Nucleus accumbens (tissue), 56 donors: ENCODE measurements at places on chromosomes 1 and 21.

DNA sequence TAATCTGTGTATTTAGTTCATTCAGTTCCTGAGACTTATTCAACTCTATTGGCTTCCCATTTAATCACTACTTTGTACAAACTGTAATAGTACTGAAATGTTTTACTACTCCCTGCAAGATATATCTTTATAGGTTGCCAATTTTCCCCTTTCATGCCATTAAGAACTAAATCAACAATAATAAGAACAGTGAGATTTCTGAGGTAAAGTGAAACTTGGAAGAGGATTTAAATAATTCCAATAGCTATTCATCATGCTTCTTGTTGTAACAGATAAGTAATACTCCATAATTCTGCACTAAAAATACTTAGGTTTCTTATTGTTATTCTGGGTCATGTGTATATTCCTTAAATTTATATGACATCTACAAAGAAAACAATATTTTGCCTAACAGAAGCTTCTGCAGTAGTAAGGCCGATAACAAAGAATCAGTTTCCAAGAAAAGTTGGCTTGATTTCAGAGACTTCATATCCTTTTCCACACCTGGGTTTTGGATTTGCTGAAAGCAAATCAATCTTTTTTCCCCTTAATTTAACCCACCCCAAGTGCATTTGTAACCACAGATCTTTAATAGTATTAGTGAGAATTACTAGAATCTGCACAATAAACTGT, 258.3 kb downstream of the FAF1 start:
- no peak for DNase-seq

GRCh38 chr1:31560394-31560793, 15.9 kb upstream of the TINAGL1 start:
- DNase-seq: no peak

GRCh38 chr1:226033582-226033981, 28.9 kb upstream of the H3-3A start:
- DNase-seq: no peak

DNA sequence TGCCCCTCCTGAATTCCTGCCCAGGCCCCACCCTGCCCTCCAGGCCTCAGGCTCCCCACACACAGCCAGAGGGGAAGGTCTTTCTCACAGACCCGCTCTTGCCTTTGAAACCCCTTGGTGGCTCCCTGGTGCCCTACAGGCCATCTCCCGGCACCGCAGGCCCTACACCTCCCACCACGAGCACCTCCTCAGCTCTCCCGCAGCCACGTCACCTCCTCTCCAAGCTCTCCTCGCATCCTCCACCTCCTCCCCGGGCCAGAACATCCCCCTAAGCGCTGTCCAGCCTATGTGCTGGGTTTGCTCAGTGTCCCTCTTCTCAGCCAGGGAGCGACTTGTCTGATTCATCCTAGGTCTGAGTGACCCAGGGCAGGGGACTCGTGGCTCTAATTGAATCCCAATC, 66.4 kb downstream of the DMRTB1 start:
- no peak for DNase-seq

GRCh38 chr1:44827197-44828002, 15.7 kb downstream of the PTCH2 start:
- DNase-seq: no peak
